ENCODE measurements at places on chromosomes 16 and 17. TPM values are rescaled to one million over a fixed set of nuclear protein-coding genes. Genes with fewer than 3 reads are reported as not detected.

Gene OTOP2
- not detected for total RNA-seq

Gene TBX2
- total RNA-seq: 2.2 TPM

Gene IL32
- total RNA-seq: 461 TPM

Gene WNT9B
- total RNA-seq: not detected

Gene HIGD1B
- not detected for total RNA-seq

Gene CD300A
- total RNA-seq: not detected

Gene SMIM5
- 0.63 TPM for total RNA-seq

Gene GDPD3
- total RNA-seq: not detected

Gene FSCN2
- total RNA-seq: 0.51 TPM

Gene C17orf58
- total RNA-seq: 13.8 TPM

Gene RAP1GAP2
- total RNA-seq: 24.3 TPM

Gene CACNG3
- total RNA-seq: not detected

Gene KRTAP4-4
- total RNA-seq: not detected

Gene KRTAP1-1
- not detected for total RNA-seq

Gene ALDH3A1
- not detected for total RNA-seq

Gene KCNH6
- not detected for total RNA-seq

Gene SNX20
- not detected for total RNA-seq

Gene KRTAP9-4
- total RNA-seq: not detected

Gene SLC26A11
- 7.6 TPM for total RNA-seq
